Left ventricle myocardium inferior (tissue), 1 donor: ENCODE measurements at places on chromosomes 16 and 17. TPM values are rescaled to one million over a fixed set of nuclear protein-coding genes. Genes with fewer than 3 reads are reported as not detected.

GRCh38 chr17:27414271-27414670, 42.0 kb upstream of the KSR1 start:
- DNase-seq, result no peak

DNA sequence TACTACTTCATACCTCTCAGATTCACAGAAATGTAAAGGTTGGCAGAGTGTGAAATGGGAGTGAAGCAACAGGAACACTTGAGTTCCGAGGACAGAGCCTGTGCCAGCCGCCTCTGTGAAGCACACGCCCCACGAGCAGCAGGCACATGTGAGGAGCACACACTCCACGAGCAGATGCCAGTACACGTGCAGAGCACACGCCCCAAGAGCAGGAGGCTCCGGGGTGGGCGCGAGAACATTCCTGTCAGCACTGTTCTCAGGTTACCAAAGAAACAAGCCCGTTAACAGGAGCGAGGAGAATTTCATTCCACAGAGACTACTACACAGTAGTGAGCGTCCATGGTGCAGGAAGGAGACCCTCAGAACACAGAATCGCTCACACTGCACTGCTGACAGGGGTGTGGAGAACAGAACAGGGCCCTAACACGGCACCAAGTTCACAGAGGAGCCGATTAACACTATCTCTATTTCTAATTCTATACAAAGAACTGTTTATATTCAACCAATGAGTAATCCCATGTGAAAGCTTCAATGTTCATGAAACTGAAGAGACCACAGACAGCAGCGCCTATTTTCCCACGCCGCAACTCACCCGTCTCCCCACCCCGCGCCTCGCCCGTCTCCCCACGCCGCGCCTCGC, 40.1 kb downstream of the KLHDC4 start:
- DNase-seq, result no peak

- DNase-seq, result no peak
Measured at GRCh38 chr16:3553138-3553923, 23.9 kb downstream of the NLRC3 start.

DNA sequence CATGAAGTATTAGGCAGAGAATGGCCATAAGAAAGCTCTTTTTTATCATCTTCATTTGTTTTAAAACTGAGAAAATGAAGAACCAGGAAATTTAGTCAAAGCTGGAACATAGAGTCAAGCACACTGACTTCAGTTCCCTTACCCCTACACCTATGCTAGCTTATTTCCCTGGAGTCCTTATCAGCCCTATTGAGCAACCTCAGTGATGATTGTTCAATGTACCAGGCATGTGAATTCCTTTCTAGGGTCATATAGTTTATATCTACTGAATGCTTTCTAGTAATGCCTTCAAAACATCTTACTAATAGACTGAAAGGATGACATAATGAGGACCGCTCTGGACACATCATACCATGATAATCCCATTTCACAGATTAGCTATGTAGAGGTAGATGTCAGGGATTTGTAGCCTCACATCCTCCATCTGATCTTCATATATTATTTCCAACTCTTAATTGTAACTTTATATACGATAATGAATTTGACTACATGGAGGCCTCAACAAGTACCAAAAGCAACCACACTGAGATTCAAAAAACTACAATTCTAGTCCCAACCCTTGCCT, 460.4 kb upstream of the DYNLRB2 start:
- no peak for DNase-seq

DNA sequence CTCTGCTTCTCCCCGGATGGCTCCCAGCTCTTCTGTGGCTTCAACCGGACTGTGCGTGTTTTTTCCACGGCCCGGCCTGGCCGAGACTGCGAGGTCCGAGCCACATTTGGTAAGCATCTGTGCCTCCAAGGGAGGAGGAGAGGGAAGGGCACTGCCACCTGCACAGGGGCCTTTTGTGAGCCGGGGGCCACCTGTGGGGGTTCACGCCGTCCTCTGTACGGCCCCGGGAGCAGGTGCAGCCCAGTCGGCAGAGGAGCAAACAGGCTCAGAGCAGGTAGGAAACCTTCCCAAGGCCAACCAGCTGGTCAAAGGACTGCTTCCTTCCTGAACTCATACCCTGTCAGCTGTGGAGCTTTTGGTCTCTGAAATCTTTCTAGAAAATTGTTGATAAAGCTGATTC, 3.3 kb upstream of the EFNB3 start:
- DNase-seq, result no peak

DNA sequence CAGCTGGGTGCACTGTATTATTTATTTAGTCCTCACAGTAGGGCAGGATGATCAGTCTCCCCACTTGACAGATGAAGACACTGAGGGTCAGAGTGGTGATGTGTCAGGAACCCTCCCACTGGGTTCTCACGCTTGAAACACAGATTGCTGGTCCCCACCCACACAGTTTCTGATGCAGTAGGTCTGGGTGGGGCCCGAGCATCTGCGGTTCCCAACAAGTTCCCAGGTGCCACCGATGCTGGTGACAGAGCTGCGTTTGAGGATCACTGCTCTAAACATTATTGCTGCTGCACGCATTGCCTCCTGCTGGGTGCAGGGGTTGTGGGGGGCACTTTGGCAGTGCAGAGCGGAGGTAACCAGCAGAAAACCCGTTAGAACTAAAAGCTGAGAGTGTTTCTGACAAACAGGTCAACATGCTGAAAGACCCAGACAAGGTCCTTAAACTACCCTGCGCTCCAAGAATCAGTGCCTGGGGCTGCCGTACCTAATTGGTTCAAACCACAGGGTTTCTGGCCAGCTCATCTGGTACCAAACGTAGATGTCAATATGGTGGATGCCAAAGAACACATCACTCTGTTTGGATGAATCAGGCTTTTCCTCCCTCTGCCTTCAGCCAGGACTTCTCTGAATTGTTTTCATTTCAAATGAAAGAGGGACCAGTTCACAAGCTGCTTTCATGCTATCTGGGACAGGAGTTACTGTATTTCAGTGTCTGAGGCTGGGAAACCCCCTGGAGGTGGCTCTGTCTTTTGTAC, 76.0 kb downstream of the ABCC1 start:
- no peak for DNase-seq

ADORA2B gene
- 0.55 TPM for total RNA-seq

TLCD3B gene
- total RNA-seq, result not detected

GNGT2 gene
- 2.2 TPM for total RNA-seq

CES1 gene
- total RNA-seq, result 29.1 TPM

- no peak for DNase-seq
Measured at GRCh38 chr16:81366316-81366932, 51.7 kb downstream of the GAN start.

CCDC40 gene
- total RNA-seq, result 7.7 TPM
